ENCODE measurements at places on chromosomes 7 and 10. TPM values are rescaled to one million over a fixed set of nuclear protein-coding genes. Genes with fewer than 3 reads are reported as not detected.

DYDC1 gene
- total RNA-seq, result not detected

RBM48 gene
- 15.7 TPM for total RNA-seq

PDK4 gene
- not detected for total RNA-seq

GRCh38 chr10:77533146-77533886, 104.3 kb downstream of the KCNMA1 start:
- DNase-seq, result no peak

NKX1-2 gene
- total RNA-seq, result not detected

DNA sequence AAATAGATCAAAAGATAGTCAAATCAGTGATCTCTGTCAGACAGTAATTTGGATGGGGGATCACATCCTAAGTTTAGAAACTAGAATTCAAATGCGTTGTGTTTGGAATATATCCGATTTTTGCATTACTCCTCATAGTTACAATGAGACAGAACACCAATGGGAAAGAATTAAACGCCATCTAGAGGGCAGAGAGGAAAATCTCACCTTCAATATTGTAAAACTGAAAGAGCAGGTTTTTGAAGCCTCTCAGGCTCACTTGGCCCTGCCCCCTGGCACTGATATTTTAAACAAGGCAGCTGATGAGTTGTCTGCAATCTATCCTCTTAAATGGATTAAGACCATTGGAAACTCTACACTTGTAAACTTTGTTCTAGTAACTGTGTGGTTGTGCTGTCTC, 17.7 kb downstream of the FRG2B start:
- DNase-seq, result peak; percentile 53

CALHM1 gene
- total RNA-seq, result 0.18 TPM

POM121L12 gene
- total RNA-seq, result not detected

SNX8 gene
- total RNA-seq, result 42.0 TPM

Data from OCI-LY7 (cell line).